ENCODE measurements at places on chromosomes 6 and 20.

- DNase-seq, result no peak
These were observed 540 bp upstream of the RBM24 start for GRCh38 chr6:17280552-17281090.

DNA sequence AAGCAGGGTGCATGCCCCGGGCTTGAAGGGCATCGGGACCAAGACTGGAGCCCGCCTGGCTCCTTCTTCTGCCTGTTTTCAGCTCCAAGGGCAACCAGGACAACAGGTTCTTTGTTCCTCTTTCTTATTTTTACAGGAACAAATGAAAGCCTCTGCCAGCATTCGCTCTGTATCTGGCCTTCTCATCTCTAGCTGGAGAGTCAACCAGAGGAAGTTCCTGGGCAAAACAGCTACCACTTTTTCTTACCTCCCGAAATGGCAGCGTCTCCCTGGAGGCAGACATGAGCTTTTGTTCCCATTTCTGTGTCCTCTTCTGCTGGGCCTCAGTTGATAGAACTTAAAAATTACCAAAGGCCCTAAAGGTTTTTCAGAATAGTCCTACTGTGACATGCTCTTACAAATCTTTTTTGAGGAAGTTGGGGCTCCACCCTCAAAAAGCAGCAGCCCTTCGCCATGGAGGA, 74.1 kb upstream of the NAA20 start:
- no peak for DNase-seq

DNA sequence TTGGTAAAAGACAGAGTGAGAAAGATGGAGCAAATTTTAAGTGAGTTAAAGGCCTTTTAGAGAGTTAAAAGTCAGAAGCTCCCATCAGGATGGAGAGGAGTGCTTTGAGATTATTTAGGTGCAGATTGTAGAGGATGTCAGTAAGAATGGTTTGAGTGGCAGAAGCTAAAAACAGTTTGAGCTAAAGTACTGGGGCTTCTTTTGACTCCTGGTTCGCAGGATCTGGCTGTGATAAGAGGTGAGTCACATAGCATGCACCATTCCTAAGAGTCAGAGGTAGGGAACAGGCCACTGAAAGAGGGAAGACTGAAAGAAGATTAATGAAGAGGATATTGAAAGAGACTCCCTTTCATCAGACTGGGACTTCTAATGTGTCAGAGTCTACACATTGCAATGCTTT, 1047.9 kb upstream of the MAP3K7 start:
- no peak for DNase-seq

DNA sequence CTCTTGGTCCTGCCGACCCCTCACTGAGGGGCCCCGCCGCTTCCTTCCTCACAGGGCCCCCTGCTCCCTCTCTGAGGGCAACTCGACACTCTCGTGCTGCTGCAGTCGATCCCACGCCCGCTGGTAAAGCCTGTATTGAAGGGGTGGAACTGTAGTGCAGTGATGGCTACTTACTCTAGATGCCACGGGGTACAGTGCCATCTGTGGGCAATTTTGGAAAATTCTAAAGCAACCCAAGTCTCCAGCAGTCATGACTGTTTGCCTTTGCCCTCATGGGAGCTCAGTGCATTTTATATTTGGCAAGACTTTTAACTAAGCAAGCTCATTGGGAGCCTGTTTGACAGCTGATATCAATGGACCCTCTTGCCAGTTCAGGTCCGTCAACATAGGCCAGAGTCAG, 6.5 kb upstream of the C6orf136 start:
- DNase-seq, result no peak

DNA sequence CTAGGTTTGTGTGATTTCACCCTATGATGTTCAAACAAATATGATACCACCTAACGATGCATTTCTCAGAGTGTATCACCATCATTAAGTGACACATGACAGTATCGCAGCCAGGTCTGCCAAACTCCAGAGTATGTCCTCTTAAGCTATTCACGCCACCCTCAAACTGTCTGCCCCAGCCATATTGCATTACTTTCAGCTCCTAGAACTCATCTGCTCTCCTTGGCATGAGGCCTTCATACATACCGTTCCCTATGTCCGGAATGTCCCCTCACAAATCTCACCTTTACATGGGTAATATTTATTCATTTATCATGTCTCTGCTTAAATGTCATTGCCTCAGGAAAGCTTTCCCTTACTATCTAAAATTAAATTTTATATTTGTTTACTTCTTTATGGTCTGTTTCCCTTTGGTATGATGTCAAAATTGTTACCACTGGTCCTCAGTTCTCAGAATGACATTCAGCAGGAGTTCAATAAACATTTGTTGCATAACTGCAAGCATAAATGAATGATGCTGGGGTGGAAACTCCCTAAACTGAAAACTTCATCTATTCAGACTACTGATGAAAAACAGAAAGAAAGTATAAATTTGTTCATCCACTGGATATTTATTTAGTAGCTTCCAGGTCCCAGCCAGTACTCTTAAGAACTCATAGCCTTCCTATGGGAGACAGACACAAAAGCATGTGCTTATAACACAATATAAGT, 3.2 kb downstream of the SESN1 start:
- DNase-seq, result no peak

DNA sequence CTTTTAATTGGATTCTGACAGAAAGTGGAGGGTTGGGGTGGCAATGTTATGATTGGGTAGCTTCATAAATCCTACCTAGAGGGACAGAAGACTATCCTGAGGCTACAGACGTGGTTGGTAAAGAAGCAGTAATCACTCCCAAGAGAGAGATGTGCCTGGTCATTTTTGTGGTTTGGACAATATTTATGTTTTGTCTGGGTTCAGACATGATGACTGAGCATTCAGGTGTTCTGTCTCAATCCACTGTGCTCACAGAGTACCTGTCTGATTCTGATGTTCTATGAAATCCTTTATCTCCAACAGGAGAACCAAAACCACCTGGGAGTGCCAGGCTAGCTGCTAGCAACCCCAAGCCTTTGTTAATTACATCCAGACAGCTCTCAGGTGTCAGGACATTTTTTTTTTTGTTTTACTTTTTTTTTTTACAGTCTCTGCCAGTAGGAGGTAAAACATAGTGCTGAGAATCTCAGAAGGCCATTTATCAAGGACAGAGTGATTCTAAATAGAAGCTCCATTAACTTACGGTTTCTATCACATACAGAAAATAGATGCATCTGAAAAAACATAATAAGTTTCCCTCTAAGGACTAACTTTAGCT, 1.6 kb upstream of the HLA-DQA1 start:
- no peak for DNase-seq

DNA sequence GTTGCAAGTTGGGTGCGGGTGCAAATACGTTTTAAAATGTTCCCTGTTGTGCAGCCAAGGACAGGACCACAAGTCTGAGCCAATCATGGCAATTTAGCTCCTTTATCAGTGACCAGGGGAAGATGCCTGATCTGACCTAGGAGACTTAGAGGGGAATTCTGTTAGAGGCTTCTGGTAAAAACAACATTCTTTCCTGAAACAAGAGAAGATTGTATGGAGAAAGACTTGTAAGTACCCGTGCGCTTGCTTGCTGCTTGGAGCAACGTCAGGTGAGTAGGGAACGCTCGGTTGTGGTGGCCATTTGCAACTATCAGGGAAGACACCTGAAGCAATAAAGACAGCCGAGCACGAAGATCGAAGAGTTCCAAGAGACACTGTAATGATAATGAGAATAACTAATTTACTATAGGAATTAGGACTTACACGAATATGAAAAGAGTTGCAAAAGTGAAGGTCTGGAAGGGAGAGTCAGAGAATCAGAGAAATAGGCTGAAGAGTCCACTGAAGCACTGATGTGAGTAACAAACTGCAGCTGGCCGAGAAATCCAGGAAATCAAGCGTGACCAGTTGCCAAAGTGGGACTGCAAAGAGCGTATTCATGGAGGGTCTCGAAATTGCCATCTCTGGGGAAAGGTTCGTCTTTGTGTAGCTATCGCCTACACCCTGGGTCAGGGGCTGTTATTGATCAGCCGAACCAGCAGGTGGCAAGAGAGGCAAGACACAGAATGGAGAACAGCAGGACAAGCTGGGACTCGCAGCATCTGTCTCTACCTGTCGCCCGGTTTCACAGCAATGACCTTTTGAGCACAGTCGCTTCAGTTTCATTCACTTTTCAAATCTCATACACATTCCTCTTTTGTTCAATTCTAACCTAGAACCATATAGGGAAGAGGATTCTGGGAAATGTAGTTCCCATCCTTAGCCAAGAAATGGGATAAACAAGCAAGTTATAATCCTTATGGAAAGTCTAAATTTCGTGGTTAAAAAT, 26.1 kb downstream of the LOC128125822 start:
- DNase-seq, result peak; percentile 39

- DNase-seq, result no peak
These were observed 757.0 kb upstream of the MMS22L start for GRCh38 chr6:98039904-98040607.

GRCh38 chr20:58044931-58045555, 183.4 kb downstream of the ANKRD60 start:
- DNase-seq, result no peak

- DNase-seq, result no peak
These were observed 109.0 kb downstream of the TNFRSF21 start for GRCh38 chr6:47200536-47201334.

DNA sequence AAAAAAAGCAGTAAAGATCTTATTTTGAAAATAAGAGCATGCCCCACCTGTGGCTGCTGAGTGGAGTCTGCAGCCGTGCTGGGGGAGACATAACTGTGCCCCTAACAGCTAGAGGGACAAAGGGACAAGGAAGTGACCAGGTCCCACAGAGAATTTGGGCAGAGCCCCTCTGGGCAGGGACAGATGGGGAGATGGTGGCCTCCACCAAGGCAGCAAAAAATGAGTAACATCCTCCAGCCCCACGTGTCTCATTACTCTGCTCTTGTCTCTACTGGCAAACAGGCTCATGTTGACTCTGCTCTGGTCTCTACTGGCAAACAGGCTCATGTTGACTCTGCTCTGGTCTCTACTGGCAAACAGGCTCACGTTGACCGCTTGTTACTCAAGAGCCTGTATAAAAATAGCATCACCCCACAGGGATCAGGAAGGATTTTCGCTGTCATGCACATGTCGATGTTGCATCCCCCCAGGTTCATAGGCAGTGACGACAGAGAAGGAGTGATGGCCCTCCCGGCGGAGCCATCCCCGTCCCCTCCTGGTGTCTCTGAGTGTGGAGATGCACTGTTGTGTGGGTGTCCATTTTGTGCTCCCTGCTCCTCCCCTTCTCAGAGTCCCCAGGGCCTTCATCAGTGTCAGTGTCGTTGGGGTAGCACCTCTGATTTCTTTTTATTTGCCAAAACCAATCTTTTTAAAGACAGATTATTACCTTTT, 17.3 kb upstream of the PCMTD2 start:
- DNase-seq, result no peak

DNA sequence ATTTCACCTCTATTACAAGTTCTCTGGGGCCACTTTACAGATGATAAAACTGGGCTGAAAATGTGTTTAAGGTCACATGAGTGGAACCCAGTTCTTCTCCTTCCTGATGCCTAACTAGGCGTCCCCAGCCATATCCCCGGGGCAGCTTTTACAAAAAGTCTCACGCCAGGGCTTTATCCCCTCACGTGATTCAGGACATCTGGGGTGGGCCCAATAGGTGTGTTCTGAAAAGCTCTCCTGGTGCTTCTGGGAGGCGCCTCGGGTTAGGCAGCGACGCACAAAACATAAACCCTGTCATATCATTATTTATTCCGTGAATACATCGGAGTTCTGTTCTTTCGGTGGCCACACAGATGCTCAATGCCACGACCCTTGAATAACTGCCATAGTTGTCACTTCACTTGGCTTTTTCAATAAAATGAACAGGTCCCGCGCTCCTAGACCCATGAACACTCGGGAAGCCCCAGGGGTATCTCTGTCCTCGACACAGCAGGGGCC, 32.1 kb downstream of the SF3B5 start:
- DNase-seq, result no peak

DNA sequence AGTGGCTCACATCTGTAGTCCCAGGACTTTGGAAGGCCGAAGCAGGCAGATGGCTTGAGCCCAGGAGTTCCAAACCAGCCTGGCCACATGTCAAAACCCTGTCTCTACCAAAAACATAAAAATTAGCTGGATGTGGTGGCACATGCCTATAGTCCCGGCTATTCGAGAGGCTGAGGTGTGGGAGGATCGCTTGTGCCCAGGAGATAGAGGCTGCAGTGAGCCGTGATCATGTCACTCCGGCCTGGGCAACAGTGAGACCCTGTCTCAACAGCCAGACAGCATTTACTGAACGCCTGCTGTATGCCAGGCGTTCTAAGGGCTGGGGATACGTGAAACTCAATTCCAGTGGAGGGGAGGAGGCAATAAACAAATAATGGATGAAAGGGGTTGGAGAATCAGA, 69.9 kb downstream of the ATP9A start:
- no peak for DNase-seq

DNA sequence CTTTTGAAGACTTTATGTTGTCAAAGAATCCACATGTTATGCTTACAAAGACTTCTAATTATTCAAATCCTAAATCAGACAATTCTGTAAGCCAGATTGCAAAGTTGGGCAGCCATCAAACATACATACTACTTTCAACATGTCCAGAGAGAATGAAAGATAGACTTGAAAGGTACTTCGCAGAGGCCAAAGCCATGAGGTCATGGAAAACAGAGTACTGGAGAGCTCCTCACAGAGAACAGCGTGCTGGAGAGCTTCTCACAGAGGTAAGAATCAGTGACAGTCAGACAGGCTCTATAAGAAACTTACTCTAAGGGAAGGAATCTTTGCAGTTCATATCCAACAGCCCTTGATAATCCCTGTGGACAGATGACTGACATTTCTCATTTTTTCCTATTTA, 400.2 kb downstream of the GJA1 start:
- no peak for DNase-seq

DNA sequence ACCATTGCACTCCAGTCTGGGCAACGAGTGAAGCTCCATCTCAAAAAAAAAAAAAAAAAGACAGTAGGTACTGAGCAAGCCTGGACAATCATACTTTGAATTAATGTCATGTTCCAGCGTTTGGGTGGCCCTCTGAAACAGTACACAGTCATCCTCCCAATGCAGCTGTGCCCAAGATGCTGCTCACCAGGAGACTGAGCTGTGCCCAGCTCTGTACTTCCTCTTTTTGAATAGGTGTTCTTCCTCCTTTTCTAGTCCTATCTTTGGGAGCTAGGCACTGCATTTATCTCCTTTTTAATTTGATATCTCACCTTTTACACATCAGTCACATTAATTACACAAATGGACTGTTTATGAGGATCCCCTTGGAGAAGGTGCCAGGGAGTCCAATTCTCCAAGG, 101.5 kb downstream of the RPP40 start:
- no peak for DNase-seq

GRCh38 chr20:57316795-57317201, 12.8 kb upstream of the SPO11 start:
- no peak for DNase-seq

- DNase-seq, result no peak
These were observed 64.4 kb upstream of the NHSL1 start for GRCh38 chr6:138563650-138564049.
